NCI-H2081 (cell line): ENCODE measurements at places on chromosomes 3 and 15.

- peak; percentile 64 for DNase-seq
Observed at GRCh38 chr3:89098964-89099585, 8.3 kb upstream of the EPHA3 start.

- no peak for DNase-seq
Observed at GRCh38 chr3:102255736-102256135, 179.1 kb upstream of the ZPLD1 start.

- no peak for DNase-seq
Observed at GRCh38 chr3:125496701-125497100, 23.3 kb downstream of the SNX4 start.

GRCh38 chr15:72907733-72908132, 124.2 kb upstream of the ADPGK start:
- DNase-seq = peak; percentile 8

GRCh38 chr3:19735111-19735510, 198.9 kb downstream of the EFHB start:
- no peak for DNase-seq

DNA sequence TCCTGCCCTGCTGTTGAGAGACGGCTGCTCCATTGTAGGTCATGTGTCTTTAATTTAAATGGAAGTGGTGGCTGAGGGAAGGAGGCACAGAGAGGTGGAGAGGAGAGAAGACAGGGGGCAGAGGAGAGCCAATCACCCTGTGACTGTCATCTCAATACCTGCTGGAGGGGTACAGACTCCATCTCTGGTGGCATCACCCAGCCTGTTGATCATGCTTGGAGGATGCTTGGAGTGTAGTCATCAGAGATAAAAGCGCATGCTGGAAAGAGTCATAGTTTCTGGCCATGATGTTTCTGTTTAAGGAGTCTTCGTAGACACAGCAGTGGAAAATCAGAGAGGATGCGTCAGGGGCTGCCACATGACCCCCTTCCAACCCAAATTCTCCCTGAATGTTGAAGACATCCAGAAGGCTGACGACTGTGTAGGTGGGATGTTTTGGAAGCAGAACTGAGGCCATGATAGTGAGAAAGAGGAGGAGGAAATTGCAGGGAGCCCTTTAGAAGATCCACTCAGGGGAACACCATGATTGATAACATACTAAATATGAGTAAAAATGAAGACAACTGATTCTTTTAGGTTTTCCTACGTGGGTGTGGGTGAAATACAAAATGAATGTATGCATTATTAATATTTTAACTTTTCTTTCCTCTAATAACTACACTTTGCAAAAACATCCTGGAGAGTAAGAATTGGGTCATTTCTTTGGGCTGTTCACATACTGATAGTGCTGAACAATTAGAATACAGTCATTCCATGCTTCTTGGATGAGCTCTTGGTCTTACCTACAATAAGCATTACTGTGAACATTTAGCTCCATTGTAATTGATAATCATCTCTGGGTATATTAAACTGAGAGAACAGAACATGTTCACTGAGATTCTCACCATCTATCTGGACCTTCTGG, 210.6 kb upstream of the ATP10A start:
- DNase-seq = no peak

- DNase-seq = no peak
Observed at GRCh38 chr3:138578961-138579574, 15.0 kb downstream of the CEP70 start.

- DNase-seq = no peak
Observed at GRCh38 chr3:64049136-64049535, 25.8 kb upstream of the PSMD6 start.

DNA sequence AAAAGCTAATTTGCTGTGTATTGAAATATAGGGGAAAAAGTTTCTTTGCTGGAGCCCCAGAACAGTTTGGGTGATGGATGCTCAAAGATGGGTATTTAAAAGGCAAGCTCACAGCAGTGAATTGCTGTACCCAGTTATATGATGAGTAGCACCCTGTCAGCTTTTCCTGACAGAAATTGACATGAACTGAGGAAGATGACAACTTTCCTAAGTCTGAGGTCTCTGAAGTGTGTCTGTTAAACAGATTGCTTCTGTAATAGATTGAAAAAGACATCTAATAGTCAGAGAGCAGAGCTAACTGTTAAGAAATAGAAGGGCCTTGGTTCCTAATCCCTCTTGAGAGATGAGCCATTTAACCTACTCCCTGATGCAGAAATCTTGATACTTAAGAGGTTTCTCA, 1278.0 kb upstream of the ALCAM start:
- DNase-seq = no peak

- no peak for DNase-seq
Observed at GRCh38 chr15:49926740-49927139, 192.3 kb downstream of the ATP8B4 start.
